ENCODE measurements at places on chromosomes 13 and 19.

- no peak for DNase-seq
Measured at GRCh38 chr19:54493967-54494585, 8.6 kb upstream of the LAIR2 start.

- DNase-seq, result no peak
Measured at GRCh38 chr19:7450243-7451223, 38.3 kb downstream of the PEX11G start.

DNA sequence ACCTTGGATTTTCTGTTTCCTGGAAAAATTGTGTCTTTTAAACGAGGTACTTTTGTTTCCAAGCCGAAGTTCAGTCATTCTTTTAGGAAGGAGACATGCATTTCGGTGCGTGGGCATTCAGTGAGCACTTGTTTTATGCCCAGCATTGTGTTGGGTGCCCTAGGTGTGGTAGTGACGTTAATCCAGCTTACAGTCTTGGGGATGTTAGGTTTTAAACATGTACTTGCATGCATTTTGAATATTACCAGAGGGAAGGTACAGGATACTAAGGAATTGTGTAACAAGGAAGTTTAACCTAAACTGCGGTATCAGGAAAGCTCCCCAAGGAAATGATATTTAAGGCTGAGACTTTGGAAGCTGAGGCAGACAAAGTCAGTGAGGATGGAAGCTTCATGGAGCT, 66.3 kb downstream of the ARHGAP35 start:
- no peak for DNase-seq

GRCh38 chr19:17379221-17379631, 2.1 kb upstream of the PLVAP start:
- DNase-seq, result no peak

GRCh38 chr13:67515895-67516294, 285.8 kb upstream of the PCDH9 start:
- DNase-seq, result no peak

DNA sequence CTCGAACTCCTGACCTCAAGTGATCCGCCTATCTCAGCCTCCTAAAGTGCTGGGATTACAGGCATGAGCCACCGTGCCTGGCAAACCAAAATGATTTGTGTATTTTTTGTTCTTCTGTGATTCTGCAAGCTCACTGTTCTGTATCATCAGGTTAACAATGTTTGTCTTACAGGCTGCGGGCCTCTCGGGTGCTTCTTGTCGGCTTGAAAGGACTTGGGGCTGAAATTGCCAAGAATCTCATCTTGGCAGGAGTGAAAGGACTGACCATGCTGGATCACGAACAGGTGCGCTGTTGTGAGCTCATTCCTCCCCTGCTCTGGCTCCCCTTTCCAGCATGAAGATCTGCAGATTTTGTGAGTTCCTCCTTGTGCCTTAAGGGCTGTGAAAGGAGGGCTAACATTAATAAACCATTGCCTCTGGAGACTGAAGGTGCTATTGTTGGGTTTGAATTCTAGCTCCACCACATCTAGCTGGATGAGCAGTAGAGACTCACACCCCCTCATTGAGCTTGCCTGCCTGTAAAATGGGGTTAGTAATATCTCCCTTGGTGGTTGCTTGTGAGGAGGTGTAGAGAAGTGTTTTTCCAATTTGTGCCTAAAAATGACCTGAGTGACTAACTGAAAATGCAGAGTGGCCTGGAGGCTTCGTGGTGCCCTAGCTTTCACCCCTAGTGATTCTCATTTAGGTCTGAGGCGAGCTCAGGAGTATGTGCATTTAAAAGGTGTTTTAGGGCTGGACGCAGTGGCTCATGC, 12.9 kb downstream of the SAE1 start:
- DNase-seq, result no peak

- no peak for DNase-seq
Measured at GRCh38 chr13:51246025-51246417, 23.8 kb downstream of the FAM124A start.

GRCh38 chr19:19911150-19911549, 10.4 kb downstream of the ZNF93 start:
- DNase-seq, result no peak

DNA sequence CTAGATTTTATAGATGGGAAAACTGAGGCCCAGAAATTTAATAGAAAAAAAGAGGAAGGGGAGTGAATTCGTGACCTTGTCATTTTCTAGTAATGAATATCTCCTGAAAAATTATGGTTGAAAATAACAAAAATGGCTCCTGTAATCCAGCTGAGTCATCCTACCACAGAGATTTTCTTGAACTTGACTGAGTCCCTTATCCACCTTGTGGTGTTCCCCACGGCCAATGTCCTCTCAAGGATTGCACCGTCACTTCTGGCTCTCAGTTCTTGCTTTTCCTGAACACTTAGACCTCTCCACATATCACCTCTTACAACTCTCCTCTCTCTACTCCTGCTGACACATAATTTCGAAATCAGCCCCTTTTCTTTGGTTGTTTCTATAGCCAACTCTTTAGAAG, 1.2 kb upstream of the KATNAL1 start:
- no peak for DNase-seq

GRCh38 chr13:112569821-112570220, 18.1 kb downstream of the TUBGCP3 start:
- DNase-seq, result no peak

DNA sequence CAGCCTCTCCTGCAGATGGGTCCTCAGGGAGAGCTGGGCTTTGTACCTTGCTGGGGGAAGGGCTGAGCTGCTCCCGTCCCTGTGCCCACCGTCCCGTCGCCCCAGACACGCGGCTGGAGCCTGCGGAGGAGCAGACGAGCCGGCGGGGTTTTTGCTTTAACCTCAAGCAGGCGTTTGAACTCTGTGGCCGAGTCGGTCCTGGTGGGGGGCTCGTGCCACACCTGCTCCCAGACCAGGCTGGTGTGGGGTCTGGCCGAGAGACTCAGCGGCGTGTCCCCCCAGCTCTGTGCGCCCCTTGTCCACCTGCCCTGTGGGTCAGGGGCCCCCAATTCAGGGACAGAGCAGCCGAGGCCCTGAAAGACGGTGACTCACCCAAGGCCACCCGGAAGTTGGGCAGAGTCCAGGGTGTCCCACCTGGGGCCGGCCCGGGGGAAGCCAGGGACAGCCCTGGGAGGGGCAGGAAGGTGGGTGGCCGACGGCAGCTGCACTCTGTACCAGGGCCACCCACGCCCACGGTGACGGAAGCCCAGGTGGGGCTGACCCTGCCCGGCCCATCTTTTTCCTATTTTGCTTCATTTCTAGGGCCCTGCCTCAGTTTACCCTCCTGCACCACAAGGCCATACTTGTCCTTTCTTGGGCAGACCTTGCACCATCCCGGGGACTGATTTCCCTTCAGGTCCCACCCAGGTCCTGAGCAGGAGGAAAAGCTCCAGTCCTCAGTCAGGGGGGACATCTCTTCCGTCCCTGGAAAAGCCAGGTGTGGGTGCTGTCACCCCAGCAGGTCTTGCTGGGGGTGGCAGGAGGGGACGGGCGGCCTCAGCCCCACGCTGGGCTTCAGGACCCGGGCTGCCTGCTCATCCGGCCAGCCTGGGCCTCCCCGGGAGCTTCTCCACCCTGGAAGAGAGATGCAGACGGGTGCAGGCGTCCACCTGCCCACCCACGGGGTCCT, 5.3 kb downstream of the EFNA2 start:
- DNase-seq, result no peak

- DNase-seq, result peak; percentile 18
Measured at GRCh38 chr19:41521931-41522555, 53.9 kb upstream of the CEACAM21 start.

GRCh38 chr19:17686023-17686521, 2.1 kb downstream of the UNC13A start:
- DNase-seq, result no peak

- no peak for DNase-seq
Measured at GRCh38 chr19:5018224-5019015, 49.5 kb downstream of the KDM4B start.

DNA sequence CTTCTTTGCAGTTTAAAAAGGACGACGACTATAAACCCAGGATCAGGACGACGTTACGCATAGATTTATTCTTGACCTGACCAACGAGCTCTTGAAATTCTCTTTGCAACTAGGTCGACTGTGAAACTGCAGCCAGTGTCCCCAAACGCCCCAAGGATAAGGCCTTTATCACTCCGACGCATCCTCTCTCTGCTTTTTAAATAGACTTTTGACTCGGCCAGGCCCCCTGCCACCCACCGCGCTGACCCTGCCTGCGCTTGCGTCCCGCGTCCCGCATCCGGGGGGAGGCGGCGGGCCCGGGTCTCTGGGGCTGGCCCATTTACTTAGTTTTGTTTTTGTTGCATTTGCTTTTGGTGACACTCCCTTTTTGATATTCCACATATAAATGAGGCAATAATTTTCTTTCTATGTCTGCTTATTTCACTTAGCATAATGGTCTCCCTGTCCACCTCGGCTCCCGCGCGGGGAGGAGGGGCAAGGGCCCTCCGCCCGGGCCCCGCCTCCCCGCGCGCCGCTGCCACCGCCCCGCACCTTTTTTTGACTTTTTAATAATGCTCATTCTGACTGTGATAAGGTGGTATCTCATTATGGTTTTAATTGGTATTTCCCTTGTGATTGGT, 17.4 kb downstream of the RB1 start:
- no peak for DNase-seq

DNA sequence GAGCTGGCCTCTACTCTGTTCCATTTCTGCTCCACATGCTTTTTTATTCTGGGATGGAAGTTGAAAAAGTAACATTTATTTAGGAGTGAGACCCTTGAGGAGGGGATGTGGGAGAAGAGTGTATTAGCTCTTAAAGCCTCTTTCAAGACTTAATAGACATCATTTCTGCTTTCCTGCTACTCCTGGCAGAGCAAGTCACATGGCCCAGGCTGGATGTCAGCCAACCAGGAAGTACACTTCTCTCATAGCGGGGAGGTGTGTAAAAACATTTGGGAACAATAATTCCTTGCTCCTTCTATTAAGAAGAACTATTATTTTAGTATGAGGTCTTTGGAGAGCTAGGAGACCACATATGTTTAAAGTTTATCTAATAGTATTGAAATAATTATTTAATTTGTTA, 40.6 kb upstream of the FAM216B start:
- no peak for DNase-seq

DNA sequence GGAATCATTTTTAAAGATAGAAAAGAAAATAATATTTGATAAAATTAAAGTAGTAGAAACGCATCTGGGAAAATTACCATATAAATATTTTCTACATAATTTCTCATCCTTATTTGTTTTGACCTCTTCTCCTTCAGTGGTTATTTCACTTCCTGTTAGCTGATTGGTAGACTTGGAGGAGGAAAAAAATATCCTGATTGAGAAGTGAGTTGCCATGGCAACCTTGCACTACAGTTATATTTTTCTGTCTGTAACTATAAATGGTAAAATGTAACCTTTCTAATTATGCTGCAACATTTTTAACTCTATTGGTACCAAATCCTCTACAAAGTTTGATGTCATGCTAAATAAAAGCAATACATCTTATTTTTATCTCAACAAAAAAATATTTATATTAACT, 45.2 kb downstream of the SCEL start:
- DNase-seq, result no peak

DNA sequence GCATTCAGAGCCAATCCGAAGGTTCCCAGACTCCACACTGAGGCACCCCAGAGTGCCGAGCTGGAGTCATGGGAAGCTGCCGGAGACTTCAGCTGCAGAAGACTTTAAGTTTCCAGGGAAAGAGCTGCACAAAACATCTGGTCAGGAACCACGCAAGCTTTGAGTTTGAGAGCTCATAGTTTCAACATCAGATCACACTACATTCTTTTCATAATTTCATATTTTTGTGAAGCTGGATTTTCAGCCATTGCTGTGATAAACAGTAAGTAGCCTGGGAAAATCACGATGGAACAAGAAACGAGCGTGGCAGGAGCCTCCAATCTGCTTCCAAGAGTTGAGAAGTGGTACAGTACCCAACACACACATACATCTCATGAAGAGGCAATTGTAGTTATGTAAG, 25.5 kb upstream of the ATP12A start:
- no peak for DNase-seq

DNA sequence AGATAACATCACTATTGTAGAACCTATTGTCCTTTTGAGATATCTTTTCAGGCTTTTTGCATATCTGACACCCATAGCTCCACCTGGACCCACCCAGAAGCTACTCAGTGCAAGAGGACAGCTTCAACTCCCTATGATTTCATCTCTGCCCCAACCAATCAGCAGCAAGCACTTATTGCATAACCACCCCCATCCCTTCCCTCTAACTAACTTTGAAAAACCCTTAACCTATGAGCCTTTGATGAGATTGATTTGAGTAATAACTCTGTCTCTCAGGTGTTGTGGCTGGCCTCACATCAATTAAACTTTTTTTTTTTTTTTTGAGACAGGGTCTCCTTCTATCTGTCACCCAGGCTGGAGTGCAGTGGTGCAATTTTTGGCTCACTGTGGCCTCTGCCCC, 13.4 kb upstream of the MTRF1 start:
- no peak for DNase-seq

- DNase-seq, result no peak
Measured at GRCh38 chr13:113914333-113915011, 50.6 kb upstream of the GAS6 start.

DNA sequence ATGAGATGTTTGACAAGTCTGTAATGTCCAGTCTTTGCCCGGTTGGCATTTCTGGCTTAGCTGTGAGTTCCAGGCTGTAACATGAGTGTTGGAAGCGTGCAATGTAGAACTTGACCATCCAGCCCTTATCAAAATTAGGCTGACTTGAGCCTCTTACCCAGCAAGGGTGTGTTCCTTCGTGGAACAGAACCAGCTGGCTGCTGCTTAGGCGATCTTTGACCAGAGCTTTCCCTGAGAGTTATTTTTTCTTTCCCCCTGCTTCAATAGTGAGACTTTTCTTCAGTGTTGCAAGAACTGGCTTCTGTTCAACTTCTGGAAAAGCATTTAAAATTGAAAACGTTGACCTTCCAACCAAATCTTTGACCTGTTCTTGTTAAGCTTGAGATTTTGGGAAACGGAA, 6.5 kb downstream of the TNFSF13B start:
- DNase-seq, result no peak

GRCh38 chr19:58196901-58197616, 14.2 kb downstream of the ZNF274 start:
- DNase-seq, result no peak

DNA sequence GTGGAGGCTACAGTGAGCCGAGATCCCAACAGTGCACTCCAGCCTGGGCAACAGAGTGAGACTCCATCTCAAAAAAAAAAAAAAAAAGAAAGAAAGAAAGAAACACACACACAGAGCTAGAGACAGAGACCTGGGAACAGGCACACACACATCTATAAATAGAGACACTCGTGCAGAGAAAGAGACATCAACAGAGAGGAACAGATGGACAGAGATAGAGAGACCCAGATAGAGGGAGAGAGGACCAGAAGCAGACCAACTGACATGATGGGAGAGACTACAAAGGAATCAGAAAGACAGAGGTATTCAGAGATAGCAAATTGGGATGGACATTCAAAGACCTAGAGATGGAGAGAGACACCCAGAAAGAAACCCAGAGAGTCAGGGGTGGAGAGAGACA, 2.1 kb upstream of the CA11 start:
- no peak for DNase-seq
